ENCODE measurements at places on chromosomes 3 and 15.

- peak; percentile 71 for DNase-seq
Measured at GRCh38 chr3:4980229-4981203, 1.3 kb downstream of the BHLHE40 start.

GRCh38 chr3:57518276-57518915, 25.7 kb downstream of the DNAH12 start:
- DNase-seq = no peak

- DNase-seq = peak; percentile 35
Measured at GRCh38 chr3:104102386-104102785, 1264.3 kb upstream of the ALCAM start.

DNA sequence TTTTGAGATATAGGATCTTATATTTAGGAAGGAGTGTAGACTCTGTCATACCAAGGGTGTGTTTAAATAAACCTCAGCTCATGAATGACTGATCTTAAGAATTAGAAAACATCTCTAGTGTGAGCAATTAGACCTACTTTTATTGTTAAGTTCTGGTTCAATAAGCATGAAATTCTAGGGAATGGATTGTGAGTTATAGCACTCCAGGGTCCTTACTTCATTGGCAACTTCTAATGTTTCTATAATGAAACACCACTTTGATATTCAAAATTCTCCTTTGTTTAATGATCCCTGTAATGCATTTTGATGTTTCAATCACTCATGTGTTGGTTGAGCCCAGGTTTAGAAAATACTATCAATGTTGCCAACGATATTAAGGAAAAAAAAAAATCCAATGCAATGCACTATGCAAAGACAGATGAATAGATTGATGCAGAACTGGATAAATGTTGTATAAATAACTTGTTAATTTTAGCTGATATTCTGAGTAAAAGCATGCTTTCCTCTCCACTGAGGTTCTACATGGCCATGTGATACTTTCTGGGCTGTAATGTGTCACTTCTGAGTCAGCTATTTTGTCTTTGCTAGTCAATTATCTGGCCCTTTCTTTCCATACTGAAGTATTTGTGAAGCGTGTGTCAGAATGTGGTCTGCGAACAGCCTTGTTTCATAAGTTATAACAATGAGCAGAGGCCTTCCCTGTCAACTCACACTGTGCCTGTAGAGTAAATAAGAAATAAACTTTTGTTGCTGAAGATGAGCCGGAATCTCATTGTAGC, 1035.9 kb downstream of the PLOD2 start:
- DNase-seq = no peak

DNA sequence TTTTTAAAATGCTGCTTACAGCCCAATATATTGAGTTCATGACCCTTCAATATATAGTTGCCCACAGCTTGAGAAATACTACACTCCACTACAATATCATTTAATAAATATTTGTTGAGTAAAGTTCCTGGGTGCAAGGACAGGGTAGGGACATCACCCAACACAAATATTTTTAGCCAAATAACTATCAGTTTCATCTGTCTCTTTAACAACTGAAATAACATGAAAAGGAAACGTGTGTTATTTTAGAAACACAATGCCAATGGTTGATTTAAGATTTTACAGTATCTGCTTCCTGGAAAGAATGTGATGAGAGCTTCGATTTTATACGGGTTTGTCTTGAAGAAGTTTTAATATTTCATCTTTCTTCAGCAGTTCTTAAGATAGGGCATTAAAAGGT, 67.7 kb upstream of the CDV3 start:
- DNase-seq = no peak

DNA sequence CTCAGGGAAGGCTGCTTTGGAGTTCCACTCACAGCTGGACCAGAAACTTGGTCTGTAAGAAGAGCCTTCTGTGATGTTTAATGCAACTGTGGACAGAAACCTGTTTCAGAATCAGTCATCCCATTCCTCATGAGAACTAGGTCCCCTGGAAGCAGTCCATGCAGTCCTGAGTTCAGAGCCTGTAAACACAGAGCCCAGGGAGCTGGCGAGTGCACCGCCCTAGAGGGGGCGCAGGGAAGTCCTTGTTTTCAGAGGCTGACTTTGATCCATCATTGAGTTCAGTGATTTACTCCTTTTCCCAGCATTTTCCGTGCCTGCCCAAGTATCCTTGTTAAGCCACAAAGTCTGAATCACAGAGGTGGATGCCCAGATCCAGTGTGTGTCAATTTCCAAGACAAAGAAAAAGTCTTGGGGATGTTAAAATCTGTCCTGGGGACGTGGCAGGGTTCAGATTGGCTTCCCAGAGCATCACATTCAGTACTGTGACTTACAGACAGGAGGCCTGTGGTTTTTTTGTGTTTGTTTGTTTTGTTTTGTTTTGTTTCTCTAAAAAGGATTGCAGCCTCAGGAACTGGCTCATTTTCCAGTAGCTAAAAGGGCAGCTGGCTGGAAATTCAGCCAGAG, 9.8 kb upstream of the TXNRD3 start:
- DNase-seq = no peak

- DNase-seq = no peak
Measured at GRCh38 chr3:57224856-57225255, 2.7 kb upstream of the APPL1 start.

- no peak for DNase-seq
Measured at GRCh38 chr15:29183071-29183831, 86.4 kb downstream of the NSMCE3 start.

DNA sequence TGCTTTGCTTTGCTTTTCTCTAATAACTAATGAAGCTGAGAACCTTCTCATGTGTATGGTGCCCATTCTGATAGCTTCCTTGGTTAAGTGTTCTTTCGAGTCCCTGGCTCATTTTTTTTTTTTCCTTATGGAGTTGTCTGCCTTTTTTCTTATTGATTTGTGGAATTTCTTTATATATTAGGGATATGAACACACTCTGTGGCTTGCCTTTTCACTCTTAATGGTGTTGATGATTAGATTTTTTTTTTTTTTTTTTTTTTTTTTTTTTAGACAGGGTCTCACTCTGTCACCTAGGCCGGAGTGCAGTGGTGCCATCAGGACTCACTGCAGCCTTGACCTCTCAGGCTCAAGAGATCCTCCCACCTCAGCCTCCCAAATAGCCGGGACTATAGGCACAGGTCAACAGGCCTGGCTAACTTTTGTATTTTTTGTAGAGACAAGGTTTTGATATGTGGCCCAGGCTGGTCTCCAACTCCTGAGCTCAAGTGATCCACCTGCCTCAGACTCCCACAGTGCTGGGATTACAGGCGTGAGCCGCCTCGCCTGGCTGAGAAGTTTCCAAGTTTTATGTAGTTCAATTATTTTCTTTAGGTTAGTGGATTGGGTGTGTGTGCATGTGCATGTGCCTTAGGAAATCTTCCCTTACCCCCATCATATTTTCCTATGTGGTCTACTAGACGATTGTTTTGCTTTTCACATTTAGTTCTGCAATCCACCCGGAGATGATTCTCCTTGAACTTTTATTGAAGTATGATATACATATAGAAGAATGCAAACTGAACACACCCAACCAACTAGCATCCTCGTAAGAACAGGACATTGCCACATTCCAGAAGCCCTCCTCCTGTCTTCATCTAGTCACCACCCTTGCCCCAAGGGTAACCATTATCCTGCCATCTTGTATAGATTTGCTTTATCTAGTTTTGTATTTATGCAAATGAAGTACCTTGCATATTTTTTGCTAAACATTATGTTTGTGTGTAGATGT, 1.7 kb upstream of the SNRPA1 start:
- DNase-seq = no peak

- DNase-seq = no peak
Measured at GRCh38 chr3:152772674-152773225, 62.2 kb upstream of the P2RY1 start.

DNA sequence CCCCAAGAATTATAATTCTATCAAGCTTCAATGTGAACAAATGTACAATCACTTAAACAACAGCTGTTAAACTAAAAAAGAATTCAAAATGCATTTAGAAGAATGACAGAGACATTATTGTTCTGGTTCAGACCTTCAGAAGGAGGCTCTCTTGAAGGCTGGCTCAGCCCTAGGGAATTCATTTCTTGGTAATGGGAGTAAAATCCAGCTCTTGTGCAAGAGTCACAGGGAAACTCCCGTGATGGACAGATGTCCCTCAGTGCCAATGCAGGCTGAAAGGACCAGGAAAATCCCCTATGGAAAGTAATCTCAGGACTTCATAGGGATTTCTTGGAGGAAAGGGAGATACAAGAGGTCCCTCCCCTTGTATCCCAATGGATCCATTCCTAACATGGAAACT, 149.9 kb upstream of the STT3B start:
- no peak for DNase-seq

- no peak for DNase-seq
Measured at GRCh38 chr3:52920841-52921240, 23.5 kb upstream of the STIMATE start.
